ENCODE measurements at places on chromosomes 16 and 17.

DNA sequence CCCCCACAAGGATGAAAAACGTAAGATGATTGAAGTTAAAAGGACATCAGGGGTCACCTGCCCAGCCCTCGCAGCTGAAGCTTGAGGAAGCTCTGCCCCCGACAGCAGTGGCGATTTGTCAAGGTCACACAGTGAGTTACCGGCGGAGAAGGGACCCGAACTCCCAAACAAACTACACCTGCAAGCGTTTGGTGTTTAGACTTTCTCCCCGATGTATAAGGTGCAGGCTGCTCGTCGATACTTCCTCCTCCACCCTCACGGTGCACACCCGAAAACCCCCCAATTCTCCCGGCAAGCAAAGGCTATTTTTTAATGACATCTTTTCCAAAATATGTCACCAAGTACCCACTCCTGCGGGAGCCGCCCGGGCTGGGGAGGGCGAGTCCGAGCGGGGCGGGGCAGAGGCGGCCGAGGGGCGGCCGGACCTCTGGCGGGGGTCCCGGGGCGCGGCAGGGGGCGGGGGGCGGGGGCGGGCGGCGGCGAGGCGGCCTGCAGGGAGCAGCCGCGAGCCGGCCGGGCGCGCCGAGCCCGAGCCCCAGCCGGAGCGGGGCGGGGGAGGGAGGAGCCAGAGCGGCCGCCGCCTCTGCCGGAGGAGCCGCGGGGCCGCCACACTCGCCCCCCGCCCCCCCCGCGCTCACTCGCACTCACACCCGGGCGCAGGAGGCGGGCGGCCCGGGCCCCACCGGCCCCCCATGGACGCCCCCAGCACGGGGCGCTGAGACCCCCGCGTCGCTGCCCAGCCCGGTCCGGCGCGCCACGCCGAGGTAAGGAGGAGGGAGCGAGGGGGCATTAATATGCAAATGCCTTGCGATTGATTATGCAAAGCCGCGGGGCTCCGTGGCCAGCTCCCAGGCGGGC lies at the start of gene THRA:
TSS of gene THRA (plus strand) at position 637 of the 858 bp plus-strand sequence. CDS start 11,524 bp downstream, outside the sequence.
- no peak for DNase-seq

DNA sequence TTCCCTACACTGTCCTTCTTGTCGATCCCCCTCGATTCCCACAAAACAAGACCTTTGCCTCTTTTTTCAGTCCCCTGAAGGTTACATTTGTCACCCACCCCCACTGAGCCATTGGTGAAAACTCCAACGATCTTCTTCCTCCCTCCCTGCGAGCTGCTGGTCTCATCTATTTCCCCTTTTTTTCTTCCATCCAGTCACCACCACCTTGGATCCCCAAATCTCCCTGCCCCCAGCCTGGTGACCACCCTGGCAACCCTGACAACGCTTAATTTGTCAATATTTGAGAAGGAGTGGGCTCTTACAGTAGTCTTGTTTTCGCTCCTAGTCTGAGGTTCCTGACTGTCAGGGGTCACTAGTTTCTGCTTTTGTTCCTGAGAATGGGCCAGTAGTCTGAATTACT lies 62.9 kb downstream of the SMPD3 start:
- no peak for DNase-seq

DNA sequence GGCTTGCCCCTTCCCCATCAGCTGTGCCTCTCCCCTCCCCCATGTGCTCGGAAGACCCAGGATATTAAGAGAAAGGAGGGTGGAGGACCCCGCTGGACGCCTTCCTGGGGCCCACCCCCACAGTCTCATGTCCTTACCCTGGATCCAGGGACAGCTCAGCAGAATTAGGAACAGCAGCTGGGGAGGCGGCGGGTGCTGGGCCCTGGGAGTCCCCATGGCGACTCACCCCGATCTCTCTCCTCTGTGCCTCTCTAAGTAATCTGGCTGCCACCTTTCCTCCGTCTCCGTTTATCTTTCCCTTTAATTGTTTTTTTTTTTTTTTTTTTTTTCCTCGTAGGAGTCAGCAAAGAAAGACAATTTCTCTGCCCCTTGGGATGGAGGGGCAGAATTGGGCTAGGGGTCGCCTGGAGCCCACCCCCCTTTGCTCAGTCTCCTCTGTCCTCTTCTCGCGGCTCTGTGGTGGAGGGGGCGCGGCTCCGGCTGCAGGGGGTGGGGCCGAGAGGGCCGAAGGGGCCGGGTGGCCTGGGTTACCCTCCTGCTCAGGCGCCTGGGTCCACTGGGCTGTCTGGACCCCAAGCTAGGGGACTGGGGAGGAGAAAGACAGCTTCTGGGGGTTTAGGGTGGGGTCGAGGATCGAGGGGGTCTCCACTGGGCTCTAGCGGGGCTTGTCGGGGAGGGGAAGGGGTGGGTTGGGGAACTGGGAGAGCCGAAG lies 390 bp downstream of the SEZ6L2 start:
- DNase-seq: no peak

GRCh38 chr17:39026980-39027451 lies 59.8 kb upstream of the FBXO47 start:
- DNase-seq: no peak

GRCh38 chr16:4925293-4925607 lies 11.7 kb downstream of the PPL start:
- DNase-seq: no peak
